ENCODE measurements at places on chromosomes 7 and 10. TPM values are rescaled to one million over a fixed set of nuclear protein-coding genes. Genes with fewer than 3 reads are reported as not detected.

DNA sequence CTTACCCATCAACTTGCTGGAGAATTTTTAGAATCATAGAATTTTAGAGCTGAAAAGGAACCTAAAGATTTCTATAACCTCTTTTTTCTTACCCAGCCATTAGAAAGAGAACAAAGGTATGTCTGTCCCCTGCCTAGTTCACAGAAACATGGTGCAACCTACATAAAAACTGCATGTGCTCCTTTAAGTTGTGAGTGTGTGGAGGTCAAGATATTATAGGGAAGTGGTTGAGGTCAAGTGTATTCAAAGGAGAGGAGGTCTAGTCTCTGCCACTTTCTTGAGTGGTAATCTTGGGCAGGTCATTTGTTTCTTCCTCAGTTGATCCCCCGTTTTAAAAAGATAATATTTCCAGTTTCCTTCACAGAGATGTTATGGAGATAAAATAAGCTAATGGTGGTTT is 6.4 kb downstream of the UBTD1 start:
- DNase-seq, result no peak
- H3K27ac ChIP-seq, result no peak overlapping the region
- no peak overlapping the region for H3K4me3 ChIP-seq
- H3K4me1 ChIP-seq, result no peaks in the 10 kb centered on the region
- H3K27me3 ChIP-seq, result no peaks in the 10 kb centered on the region

DNA sequence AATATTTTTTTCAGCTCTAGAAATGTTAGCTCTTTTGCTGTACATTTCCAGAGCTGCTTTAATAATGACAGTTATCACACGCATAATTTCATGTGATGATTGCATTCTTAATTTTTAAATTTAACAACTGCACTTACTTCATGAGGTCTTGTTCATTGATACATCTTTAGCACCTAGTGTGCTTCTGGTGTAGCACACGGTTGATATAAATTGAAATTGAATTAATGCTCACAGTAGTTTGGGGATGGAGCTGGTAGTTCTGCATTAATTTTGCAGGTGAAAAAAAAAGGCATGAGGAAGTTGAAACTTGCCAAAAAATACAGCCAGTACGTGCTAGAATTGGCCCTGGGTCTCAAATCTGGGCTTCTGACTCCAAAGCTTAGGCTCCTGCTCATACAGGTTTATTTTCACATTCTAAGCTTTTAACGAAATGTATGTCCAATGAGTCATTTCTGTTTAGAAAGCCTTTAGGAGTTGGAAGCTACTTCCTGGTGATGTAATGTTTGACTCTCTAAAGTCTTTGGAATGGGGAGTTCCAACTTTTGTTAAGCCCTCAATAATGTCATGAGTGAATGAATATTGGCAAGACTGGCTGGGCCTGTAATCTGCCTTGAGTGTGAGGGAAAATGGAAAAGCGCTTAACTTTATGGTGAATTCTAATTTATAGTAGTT is 62.5 kb downstream of the DAGLB start:
- peaks cover 20% of the 10 kb centered on the region for H3K4me1 ChIP-seq
- DNase-seq, result no peak
- H3K27me3 ChIP-seq, result no peaks in the 10 kb centered on the region
- no peak overlapping the region for H3K4me3 ChIP-seq

- no peak overlapping the region for H3K27ac ChIP-seq
- H3K27me3 ChIP-seq, result no peaks in the 10 kb centered on the region
- no peaks in the 10 kb centered on the region for H3K4me1 ChIP-seq
- H3K4me3 ChIP-seq, result no peak overlapping the region
- DNase-seq, result no peak
These were observed 84.6 kb downstream of the MACC1 start for GRCh38 chr7:20132585-20132984.

EVX1 gene
- total RNA-seq, result not detected

DNA sequence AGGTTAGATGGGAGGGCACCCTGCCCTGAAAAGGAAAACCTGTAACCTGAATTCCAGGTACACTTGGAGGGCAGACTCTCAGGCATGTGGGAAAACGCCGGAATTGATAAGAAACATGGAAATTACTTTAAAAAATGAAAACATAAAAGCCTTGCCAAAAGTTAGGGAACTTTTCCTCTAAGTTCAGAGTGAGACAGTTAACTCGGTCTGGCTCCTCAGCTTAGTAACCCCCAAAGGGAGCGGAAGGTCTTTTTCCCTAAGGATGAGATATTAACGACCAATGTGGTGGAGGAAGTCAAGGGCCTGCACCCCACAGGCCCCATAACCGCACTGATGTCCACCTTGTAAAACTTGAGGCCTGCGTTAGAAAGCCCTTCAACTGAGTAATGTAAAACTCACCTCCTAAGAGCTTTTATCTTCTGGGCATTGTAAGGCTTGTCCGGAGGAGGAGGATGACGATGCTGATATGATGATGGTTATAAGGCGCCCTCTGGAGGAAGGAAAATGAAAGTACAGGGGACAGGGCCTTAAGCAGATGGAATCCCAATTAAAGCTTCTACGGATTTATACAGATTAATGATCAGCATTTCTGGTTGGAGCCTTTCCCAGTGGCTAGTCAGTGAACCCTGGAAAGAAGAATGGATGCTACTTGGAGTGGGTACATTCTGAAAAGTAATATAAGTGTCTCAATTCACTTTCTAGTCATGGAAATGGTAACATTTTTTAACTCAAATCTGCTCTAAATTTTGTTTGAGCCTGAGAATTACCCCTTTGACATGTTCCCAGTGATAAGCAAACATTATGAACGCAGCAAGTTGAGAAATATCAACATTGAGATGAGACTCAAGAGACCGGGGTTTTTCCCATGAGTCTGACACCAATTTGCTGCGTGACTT is 694 bp downstream of the COL1A2 start:
- no peaks in the 10 kb centered on the region for H3K36me3 ChIP-seq
- DNase-seq, result no peak
- H3K4me1 ChIP-seq, result no peaks in the 10 kb centered on the region
- peaks cover 5% of the 10 kb centered on the region for H3K27me3 ChIP-seq
- H3K27ac ChIP-seq, result peak overlapping the region; percentile 4
- peak overlapping the region; percentile 22 for H3K4me3 ChIP-seq

PLCE1 gene
- total RNA-seq, result 3.1 TPM

ANKRD22 gene
- 3.4 TPM for total RNA-seq

DNA sequence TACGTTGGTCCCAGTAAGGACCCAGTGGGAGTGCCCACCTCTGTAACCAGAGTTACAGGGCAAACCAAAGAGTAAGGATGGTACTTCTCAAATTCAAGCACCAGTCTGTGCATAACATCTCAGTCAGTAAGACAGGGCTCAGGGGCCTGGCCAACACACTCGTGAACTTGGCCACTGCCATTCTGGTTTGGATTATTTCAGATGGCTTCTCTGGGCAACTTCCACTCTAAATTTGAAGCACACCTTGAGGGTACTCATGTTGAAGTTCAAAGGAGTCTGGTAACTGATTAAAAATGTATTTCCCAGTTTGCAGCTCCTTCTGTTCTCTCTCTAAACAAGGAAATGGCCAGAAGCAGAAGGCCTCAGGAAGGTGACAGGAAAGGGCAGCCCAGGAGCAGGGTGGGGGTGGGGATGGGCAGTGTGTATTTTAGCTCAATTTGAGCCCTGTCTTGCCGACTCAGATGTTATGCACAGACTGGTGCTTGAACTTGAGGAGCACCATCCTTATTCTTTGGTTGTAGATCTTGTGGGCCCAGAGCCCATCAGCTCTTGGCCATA is 107.3 kb upstream of the GLI3 start:
- no peak overlapping the region for H3K4me3 ChIP-seq
- no peaks in the 10 kb centered on the region for H3K27me3 ChIP-seq
- no peak for DNase-seq
- H3K27ac ChIP-seq, result no peak overlapping the region

GIMAP8 gene
- total RNA-seq, result 1.4 TPM

SYT15B gene
- 3.1 TPM for total RNA-seq

- H3K27me3 ChIP-seq, result no peaks in the 10 kb centered on the region
- H3K27ac ChIP-seq, result no peak overlapping the region
- no peaks in the 10 kb centered on the region for H3K4me1 ChIP-seq
- no peak overlapping the region for H3K4me3 ChIP-seq
- DNase-seq, result no peak
These were observed 233.9 kb upstream of the CACNA2D1 start for GRCh38 chr7:82677493-82677892.

DNA sequence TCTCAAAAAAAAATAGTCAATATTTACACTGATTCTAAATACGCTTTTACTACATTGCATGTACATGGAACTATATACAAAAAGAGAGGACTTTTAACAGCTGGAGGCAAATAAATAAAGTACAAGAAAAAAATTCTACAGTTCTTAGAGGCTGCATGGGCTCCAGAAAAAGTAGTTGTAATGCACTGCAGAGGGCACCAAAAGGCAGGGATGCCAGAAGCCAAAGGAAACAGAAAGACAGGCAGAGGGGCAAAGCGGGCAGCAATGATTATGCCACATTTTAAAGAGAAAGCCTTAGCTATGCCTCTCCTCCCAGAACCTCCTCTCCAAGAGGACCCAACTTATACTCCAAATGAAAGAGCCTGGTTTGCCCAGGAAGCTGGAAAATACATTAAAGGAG is 11.6 kb upstream of the ADCK2 start:
- no peak overlapping the region for H3K4me3 ChIP-seq
- no peaks in the 10 kb centered on the region for H3K27me3 ChIP-seq
- no peaks in the 10 kb centered on the region for H3K36me3 ChIP-seq
- H3K4me1 ChIP-seq, result peaks cover 9% of the 10 kb centered on the region

DNA sequence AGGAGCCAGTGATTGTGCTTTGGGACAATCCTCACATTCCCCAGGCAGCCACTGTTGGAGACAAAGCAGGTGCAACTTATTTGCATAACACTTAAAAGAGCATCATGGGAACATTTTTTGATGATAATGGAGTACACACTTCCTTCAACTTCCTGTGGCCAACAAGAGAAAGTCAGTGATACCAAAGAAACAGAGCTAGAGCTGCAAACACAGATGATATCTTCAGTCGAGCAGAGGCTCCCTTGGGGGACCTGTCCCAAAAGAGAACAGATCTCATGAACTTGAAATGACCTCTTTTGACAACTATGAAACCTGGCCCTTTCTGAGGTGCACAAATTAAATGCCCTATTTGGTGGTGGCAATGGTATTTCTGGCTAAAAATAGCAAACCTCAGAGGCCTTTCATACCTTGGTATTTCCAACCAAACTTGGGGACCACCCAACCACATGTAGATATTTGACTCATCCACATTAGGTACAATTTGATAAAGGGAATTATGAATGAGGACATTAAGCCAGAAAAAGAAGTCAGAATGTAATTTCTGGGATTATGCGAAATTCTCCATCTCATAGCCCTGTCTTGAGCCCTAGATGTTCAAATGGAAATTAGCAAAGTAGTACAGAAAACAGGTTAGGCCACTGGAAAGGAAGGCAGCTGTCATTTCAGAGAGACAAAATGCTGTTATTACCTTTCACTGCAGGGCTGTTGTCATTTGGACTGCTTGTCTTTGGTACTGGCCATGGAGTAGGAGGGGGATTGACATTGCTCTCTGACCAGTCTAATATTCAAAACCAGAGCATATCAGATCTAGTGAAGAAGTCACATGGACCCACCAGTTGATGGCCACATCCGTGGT is 146.2 kb downstream of the ICA1 start:
- H3K27ac ChIP-seq, result no peak overlapping the region
- H3K36me3 ChIP-seq, result no peaks in the 10 kb centered on the region
- no peak for DNase-seq
- no peak overlapping the region for H3K4me3 ChIP-seq

PRKAR2B gene
- 5.8 TPM for total RNA-seq

GRCh38 chr7:39306016-39306570 is 260.1 kb upstream of the YAE1 start:
- no peak overlapping the region for H3K4me3 ChIP-seq
- H3K27me3 ChIP-seq, result no peaks in the 10 kb centered on the region
- no peak for DNase-seq
- no peaks in the 10 kb centered on the region for H3K4me1 ChIP-seq
- no peak overlapping the region for H3K27ac ChIP-seq
- H3K36me3 ChIP-seq, result no peaks in the 10 kb centered on the region

DNA sequence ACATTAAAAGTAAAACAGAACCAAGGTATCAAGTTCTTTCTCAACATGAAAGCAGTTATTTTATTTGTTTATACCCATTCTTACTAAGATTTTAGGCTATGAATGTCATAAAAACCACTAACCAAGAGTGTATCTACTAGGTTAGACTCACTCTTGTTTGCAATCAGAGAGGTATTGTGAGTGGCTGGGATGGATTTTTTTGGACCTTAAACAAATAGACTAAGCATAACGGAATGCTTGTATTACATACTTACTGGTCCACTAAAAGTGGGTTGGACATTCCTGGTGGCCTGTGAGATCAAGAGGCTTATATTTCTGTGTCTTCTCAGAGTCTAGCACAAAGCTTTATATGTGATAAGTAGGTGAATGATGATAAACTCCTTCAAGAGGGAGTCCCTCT is 32.6 kb upstream of the CBLL1 start:
- H3K27ac ChIP-seq, result no peak overlapping the region
- no peaks in the 10 kb centered on the region for H3K36me3 ChIP-seq
- H3K27me3 ChIP-seq, result no peaks in the 10 kb centered on the region
- no peak overlapping the region for H3K4me3 ChIP-seq
- DNase-seq, result no peak
- no peaks in the 10 kb centered on the region for H3K4me1 ChIP-seq

GRCh38 chr10:34650156-34650555 is 164.9 kb downstream of the PARD3 start:
- peaks cover 5% of the 10 kb centered on the region for H3K4me1 ChIP-seq
- H3K4me3 ChIP-seq, result no peak overlapping the region
- no peaks in the 10 kb centered on the region for H3K27me3 ChIP-seq
- no peak overlapping the region for H3K27ac ChIP-seq
- H3K36me3 ChIP-seq, result no peaks in the 10 kb centered on the region

DNA sequence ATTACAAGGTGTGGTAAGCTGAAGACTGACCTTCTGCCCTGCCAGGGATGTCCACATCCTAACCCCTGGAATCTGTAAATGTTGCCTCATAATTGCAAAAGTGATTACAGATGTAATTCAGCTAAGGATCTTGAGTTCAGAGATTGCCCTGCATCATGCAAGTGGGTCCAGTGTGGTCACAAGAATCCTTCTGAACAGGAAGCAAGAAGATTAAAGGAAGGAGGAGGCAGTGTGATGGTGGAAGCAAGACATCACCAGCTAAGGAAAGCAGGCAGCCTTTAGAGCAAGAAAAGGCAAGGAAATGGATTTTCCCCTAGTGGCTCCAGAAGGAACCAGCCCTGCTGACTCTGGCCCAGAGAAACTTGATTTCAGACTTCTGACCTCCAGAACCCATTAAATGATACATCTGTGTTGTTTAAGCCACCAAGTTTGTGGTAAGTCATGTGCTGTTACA is 78.1 kb downstream of the USP6NL start:
- no peak for DNase-seq
- H3K4me1 ChIP-seq, result peaks cover 13% of the 10 kb centered on the region
- H3K4me3 ChIP-seq, result no peak overlapping the region
- no peaks in the 10 kb centered on the region for H3K36me3 ChIP-seq

GRCh38 chr7:131190581-131190980 is 137.1 kb upstream of the MKLN1 start:
- H3K27me3 ChIP-seq, result no peaks in the 10 kb centered on the region
- DNase-seq, result no peak
- no peaks in the 10 kb centered on the region for H3K4me1 ChIP-seq
- no peak overlapping the region for H3K4me3 ChIP-seq
- H3K36me3 ChIP-seq, result no peaks in the 10 kb centered on the region

DNA sequence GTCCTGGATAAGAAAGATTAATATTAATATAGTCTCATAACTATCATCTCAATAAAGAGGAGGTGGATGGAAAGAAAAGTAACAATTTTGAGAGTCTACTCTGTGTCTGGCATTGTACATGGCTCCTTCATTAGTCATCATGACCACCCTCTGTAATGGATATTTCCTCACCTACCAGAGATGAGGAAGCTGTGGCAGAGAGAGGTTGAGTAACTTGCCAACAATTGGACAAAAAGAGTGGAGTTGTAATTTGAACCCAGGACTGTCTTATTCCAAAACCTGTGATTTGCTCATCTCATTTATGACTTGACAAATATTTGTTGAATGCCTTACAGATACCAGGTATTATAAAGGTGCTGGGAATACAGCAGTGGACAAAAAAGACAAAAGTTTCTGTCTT is 2.1 kb upstream of the IDE start:
- no peaks in the 10 kb centered on the region for H3K27me3 ChIP-seq
- no peaks in the 10 kb centered on the region for H3K36me3 ChIP-seq

All from pancreas (tissue), 10 donors.